ENCODE measurements at places on chromosomes 16 and 17.

DNA sequence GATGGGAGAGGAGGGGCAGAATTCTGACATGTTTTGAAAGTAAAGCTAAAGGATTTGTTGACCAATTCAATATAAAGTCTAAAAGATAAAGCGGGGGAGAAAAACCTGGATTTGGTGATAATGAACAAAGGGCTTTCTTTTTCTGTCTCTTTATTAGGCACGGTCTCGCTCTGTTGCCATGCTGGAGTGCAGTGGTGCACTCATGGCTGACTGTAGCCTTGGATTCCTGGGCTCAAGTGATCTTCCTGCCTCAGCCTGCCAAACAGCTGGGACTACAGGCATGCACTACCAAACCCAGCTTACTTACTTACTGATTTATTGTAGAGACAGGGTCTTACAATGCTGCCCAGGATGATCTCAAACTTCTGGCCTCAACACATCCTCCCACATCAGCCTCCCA, 7.5 kb downstream of the CDR2 start:
- no peak for DNase-seq

- DNase-seq: peak; percentile 51
These were observed 157.4 kb downstream of the PRKCA start for GRCh38 chr17:66459811-66460270.

DNA sequence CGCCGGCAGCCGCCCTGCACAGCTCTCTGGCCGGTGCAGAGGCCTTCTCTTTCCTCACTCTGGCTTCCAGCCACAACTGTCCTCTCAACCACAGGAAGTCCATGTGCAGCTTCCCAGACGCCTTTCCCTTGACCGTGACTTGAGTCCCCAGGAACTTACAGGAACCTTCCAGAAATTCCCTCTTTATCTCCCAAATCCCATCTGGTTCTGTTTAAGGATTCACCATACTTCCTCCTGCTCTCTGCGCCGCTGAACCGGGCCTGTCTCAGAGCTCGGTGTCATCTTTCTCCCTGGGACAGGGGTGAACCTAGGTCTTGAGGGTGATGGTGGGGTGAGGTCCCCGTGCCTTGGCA, 65.2 kb upstream of the ZNF469 start:
- DNase-seq: no peak

GRCh38 chr16:83470416-83470815, 337.4 kb upstream of the HSBP1 start:
- DNase-seq: no peak

DNA sequence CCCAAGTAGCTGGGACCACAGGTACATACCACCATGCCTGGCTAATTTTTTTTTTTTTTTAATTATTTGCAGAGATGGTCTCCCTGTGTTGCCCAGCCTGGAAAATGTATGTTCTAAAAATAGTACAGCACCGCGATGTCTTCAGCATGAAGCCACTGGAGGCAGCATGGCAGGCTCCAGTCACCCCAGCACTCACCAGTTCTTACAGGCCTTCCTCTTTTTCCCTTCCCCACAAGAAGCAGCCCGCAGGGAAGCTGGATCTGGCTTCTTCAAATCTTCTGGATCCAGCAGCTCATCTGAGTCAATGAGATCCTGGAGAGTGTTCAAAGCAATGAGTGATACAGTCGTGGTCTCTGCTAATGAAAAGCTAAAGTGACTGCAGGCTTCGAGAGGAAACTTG, 16.2 kb downstream of the CIAPIN1 start:
- DNase-seq: no peak

DNA sequence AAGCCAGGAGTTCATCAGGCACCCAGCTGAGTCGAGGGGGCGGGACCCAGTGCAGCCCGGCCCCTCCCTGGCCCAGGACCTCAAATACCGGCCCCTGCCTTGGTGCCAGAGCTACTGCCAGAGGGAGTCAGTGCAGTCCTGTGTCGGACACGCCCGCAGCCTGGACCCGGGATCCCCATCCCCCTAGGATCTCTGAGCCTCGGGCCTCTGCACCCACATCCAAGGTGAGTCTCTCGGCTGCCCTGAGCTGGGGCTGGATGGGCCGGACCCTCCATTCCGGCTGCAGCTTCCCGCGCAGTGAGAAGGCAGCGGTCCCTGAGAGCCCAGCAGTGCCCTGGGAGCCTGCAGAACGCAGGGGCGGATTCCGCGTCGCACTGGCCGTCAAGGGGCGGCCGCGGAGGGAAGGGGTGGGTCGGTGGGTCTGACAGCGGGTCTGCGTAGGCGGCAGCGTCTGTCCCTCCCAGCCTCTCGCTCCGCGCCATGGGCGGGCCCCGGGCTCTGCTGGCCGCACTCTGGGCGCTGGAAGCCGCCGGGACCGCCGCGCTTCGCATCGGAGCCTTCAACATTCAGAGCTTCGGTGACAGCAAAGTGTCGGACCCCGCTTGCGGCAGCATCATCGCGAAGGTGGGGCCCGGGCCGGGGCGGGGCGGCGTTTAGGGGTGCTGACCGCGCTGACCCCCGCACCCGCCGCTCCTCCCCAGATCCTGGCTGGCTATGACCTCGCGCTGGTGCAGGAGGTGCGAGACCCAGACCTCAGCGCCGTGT, at the start of gene DNASE1L2:
DNASE1L2 (plus strand) TSS at position 108 of the 765 bp plus-strand sequence; CDS start at position 481, 373 bp downstream.
- no peak for DNase-seq

DNA sequence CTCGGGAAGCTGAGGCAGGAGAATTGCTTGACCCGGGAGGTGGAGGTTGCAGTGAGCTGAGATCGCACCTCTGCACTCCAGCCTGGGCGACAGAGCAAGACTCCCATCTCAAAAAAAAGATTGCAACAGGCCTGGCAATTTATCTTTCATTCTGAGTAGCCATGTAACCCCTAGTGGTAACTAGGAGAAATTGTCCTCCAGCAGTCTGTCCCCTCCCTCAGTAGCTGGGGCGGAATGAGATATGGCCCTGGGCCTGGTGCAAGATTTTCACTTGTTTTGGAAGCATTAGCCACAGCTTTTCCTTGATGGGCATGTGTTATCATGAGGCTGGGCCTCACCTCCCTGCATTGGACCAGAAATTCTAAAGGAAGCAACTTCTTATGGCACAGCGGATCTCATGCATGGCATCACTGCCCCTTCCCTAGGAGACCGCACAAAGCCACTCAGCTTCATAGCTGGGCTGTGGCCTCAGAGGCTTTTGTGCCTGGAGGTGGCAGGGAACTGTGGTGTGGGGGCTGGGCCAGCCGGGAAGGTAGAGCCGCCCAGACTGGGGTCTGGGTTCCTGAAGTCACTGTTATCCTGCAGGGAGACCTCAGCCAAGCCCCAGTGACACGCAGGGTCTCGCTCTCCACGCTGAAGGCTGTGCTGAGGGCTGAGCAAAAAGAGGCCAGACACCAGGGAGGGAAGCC, 13.4 kb downstream of the NATD1 start:
- DNase-seq: no peak

- no peak for DNase-seq
These were observed 18.9 kb upstream of the MAP3K14 start for GRCh38 chr17:45335721-45336120.

DNA sequence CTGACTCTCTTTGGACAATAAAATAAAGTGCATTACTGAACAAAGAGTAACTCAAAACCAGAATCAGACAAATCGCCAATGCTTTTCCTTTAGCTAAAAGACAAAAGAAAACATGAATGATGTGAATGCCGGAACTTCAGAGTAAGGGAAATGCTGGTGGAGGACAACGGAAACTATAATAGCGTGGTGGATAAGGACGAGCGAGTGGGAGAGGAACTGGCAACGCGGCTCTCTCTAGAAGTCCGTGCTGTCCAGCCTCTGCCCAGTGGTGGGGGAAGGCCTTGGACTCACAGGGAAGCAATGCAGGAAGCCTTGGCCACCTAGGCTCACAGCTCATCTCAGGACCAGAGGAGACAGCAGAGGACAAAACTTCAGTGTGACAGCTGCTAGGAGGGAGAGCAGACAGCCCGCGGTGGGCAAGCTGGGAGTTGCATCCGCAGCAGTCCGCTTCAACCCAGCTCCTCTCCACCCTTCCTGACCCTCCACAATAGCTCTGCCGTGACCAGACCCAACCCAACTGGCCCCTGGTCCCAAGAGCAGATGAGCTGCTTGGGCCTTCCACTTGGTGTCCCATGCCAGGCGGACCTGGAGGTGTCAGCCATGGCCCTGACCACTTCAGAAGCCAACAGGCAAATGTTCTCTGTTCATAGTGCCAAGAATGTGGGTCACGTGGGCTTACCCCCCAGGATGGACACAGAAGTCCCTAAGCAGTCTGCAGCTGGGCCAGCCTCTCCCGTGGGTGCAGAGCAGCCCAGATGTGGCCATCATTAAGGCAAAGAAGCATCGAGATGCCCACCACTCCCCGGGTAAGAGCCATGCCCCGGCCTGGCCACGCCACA, 5.3 kb upstream of the FAAP100 start:
- DNase-seq: no peak

DNA sequence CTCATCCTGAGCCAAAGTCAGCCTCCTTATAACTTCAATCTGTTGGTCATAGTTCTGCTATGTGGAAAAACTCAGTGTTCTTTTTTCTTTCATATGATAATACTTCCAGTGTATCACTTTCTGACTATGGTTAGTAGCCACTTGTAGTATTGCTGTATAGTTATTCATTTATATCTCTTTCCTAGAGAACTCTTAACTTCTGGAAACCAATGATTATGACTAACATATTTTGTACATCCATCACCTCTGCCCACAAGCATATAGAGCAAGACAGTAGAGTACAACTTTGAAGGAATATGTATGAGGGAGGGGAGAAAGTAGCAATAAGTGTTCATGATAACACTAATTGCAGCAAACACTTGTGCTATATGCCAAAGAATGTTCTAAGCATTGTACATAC, 38.6 kb downstream of the COX10 start:
- DNase-seq: no peak

DNA sequence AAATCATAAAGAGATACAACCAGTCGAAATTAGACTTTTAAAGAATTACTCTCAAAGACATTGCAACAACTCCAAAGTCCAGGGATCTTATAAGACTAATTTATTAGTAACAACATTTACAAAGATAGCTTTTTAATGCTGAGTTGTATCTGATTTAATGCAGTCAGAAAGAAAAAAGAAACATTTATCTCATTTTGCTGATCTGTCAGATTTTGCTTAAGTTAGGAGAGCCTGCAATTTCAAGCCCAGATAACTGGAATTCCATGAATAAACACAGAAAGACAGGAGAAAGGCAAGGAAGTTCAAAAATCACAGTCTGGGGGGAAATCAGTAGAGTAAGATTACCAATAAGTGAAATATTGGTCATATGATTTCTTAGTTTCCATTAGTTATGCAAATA, 22.9 kb downstream of the SLFN11 start:
- no peak for DNase-seq

DNA sequence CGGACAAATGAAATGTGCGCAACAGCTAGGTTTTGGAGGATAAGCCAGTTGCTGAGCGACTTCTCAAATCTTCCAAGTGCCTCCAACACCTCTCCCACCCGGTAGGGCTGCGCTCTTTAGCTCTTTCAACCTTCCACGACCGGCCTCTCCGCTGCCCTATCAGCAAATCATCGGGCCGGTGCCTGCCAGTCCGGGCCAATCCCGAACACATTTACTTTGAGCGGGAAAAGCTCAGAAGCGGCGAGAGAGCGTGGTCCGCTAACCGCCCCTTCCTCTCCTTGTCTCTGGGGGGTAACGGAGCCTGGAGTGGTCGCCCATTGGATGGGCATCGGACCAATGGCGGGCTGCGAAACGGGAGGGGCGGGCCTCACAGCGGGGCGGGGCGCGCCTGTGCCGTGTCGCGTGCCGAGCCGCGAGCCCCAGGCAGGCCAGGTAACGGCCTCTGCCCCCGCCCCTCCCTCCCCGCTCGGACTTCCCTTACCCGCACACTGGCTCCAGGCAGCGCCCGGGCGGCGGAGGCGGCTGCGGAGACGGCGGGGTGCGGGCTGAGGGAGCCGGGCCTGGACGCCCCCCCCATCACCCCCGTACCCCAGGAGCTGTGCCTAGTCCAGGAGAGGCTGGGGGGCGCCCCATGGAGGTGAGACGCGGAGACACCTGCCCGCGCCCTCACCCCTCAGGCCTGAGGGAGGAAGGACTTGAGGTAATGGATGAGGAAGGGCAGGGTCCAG, at the start of gene MEIOC:
MEIOC (plus strand) TSS at position 486 of the 728 bp plus-strand sequence; CDS start at position 632, 146 bp downstream.
- DNase-seq: no peak

Data from PC-9 (cell line).